ENCODE measurements at places on chromosomes 3 and 15.

- DNase-seq = no peak
Observed at GRCh38 chr15:57784081-57784511, 77.6 kb downstream of the POLR2M start.

- DNase-seq = no peak
Observed at GRCh38 chr3:73045391-73045790, 16.1 kb upstream of the EBLN2 start.

- DNase-seq = no peak
Observed at GRCh38 chr3:76044601-76045600, 259.6 kb upstream of the ZNF717 start.

DNA sequence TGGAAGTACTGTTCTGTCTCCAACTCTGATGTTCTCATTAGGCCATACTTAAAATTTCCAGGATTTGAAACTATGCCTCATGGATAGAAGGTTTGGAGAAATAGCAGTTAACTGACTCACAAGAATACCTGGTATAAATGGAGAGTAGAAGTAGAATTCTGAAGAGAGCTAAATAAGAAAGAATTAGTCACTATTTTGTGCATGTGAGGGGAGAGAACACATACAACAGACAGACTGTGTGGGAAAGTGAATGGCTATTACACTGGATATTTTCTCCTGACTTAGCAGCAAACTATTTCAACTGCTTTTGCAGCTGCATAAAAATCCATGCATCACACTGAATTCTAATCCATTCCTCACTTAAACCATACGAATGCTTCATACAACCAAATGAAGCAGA is 71.3 kb downstream of the C3orf70 start:
- no peak for DNase-seq

GRCh38 chr3:195060531-195061291 is 210.2 kb downstream of the XXYLT1 start:
- DNase-seq = no peak

DNA sequence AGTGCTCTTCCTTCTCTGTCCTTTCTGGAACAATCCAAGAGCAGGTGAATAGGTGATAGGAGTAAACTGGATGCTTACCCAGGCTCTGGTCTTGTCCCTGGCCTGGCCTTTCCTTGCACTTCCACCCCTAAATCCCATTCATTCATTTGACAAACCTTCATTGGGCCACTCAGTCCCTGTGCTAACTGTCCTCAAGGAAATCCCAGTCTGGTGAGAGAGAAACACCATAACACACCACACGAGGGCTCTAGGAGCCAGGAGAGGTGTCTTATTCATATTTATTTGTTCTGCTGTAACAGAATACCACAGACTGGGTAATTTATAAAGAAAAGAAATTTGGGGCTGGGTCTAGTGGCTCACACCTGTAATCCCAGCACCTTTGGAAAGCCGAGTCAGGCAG is 22.8 kb downstream of the EFCC1 start:
- DNase-seq = no peak

- no peak for DNase-seq
Observed at GRCh38 chr3:119601154-119601553, 3.5 kb downstream of the PLA1A start.

GRCh38 chr3:152056987-152057386 is 183.5 kb downstream of the SUCNR1 start:
- no peak for DNase-seq

DNA sequence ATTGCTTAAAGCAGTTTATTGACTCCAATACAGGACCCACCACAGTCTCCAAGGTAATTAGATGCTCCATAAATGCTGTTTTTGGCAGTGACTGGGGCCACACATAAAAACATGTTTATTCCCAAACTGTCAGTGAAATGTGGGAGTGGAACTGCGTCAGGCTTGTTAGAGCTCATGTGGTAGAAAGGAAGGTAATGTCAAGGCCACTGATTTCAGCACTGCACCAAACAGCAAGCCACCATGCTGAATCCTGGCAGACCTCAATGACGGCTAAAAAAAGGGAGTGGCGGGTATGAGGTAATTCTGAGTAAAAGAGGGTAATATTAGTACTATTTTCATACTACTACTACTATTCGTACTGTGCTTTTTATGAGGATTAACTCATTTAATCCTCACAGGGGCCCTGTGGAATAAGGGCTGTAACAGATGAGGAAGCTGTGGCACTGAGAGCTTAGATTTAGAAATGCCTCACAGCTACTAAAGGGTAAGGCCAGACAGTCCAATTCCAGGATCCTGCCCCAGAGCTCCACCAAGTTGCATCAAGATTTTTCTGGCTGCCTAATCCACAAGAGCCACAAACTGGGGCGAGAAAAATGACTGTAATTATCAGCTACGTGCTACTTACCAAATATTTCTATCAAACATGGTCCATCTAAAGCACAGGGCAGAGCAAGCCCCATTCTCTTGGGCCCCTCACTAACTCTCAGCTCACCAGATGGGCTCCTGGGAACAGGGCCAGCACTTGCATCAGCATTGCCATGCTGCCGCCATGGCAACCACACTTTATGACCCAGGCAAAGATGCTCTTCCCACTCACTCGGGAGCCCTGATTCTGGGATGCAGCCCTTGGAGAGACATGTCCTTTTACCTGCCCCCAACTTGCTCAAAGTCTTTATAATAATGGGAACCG is 83.6 kb upstream of the SPATA12 start:
- DNase-seq = no peak

GRCh38 chr15:38460543-38460942 is 6.6 kb downstream of the FAM98B start:
- no peak for DNase-seq

GRCh38 chr3:73228437-73228836 is 167.0 kb downstream of the EBLN2 start:
- no peak for DNase-seq

GRCh38 chr15:53448232-53449015 is 311.0 kb downstream of the WDR72 start:
- DNase-seq = no peak

- DNase-seq = no peak
Observed at GRCh38 chr3:63278171-63279004, at the start of gene SYNPR. Gene SYNPR (plus strand): TSS chr3:63278308.

GRCh38 chr3:11244121-11244677 is 28.0 kb upstream of the ATG7 start:
- no peak for DNase-seq

GRCh38 chr15:86810329-86810728 is 730.7 kb downstream of the AGBL1 start:
- no peak for DNase-seq

- no peak for DNase-seq
Observed at GRCh38 chr3:117748131-117748530, 1038.6 kb downstream of the TUSC7 start.

GRCh38 chr3:148319161-148319915 is 378.4 kb upstream of the AGTR1 start:
- DNase-seq = no peak

GRCh38 chr15:36347272-36347858 is 232.1 kb upstream of the CDIN1 start:
- no peak for DNase-seq

DNA sequence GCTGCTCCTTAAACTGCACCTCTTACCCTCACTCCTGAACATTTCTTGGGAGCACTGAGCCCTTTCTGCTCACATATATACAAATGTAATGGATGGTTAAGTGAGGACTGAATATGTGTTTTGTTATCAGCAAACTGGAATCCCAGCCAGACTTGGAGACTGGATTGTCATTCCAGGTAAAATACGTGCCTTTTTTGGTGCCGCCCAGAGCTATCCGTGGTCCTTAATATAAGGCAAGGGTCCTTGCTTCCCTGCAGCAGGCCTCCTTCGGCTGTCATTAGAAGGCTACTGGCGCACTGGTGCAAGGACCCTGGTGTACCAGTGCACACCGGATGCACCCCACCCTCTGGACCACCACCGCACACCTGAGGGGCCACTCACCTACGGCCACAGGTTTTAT is 1.1 kb upstream of the GABRB3 start:
- DNase-seq = no peak

- no peak for DNase-seq
Observed at GRCh38 chr3:135452881-135453280, 512.6 kb upstream of the PPP2R3A start.

GRCh38 chr3:50213373-50213772 is 8.3 kb downstream of the SLC38A3 start:
- no peak for DNase-seq

- no peak for DNase-seq
Observed at GRCh38 chr3:111923095-111923771, 55.6 kb upstream of the ABHD10 start.

DNA sequence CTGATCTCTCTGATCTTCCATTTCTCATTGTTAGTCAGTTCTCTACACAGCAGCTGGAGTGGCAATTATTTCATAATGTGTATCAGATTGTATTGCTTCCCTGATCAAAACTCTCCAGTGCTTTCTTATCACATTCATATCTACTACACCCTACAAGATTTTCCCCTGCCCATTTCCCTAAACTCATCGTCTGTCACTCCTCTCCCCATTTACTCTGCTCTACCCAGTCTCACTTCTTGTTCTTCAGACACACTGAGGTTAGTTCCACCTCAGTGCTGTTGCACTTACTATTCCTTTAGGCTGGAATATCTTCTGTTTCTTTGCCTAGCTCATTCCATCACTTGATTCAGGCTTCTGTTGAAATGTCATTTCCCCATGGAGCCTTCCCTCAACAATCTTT is 197.1 kb downstream of the SATB1 start:
- DNase-seq = no peak

DNA sequence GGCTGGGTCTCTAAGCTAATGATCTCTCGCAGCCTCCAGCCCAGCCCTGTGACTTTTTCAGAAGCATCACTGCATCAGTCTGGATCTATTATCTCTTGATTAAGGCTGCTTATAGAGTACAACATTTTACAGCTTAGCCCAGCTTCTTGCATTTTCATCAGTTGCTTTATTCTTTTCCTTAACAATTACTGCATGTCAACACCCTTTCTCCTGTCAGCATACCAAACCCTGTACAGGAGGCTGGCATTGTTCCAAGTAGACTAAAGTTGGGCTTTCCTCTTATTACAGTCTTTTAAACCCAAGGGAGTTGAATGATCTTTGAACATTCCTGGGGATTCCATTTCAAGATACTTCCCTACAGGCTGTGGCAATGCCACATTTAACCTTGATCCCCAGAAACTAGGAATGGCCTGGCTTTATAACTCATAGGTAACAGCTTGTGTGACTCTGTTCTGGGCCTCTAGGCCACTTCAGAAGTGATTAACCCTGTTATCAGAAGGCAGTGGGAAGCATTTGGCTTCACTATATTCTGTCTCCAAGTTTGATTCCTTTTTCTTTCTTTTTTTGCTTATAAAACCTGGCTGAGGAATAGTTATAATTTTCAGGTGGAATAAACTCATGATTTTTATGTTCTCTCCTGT is 182.9 kb downstream of the KCNMB2 start:
- no peak for DNase-seq

DNA sequence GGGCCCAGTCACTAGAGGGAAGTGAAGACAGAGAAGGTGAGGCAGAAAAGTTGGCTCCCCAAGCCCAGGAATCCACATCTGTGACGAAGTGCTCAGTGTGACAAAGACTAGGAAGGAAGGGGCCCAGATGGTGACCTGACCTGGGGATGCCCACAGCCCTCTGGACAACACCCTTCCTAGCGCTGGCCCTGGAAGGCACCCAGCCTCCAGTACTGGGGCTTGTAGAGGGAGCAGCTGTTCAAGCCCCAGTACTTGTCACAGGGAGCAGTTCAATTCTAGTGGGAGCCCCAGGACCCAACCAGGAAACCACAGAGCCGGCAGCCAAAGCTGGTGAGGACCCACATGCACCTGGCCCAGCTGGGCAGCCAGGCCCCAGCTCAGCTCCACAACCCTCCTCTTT is 190.8 kb downstream of the XXYLT1 start:
- no peak for DNase-seq

- no peak for DNase-seq
Observed at GRCh38 chr3:119170821-119171220, 2.6 kb upstream of the UPK1B start.

- DNase-seq = no peak
Observed at GRCh38 chr3:174662653-174663052, 196.5 kb upstream of the NAALADL2 start.

GRCh38 chr3:69675786-69676530 is 63.3 kb upstream of the MITF start:
- no peak for DNase-seq

DNA sequence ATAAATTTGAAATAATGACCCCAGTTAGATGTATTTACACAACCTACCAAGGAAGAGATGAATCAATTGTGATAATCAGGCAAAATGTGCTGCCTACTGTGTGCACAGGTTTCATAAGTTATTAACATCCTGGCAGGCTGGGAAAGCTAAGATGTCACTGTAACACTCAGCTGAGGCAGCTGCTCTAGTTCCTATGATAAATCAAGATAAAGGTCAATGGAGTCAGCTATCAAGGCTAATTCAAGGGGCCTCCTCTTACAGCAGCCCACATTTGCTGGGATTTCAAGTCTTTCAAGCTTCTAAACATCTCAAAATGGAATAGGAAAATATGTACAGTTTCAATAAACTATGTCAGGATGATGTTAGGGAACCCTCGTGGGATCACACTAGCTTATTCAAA is 70.7 kb upstream of the PYGO1 start:
- no peak for DNase-seq

All from activated T-helper 1 cell treated with Interleukin-2 at 50 U/mL for 16 hours (primary cell).